WTC11 (cell line): ENCODE measurements at places on chromosomes 3 and 15.

- H3K27ac ChIP-seq: no peak overlapping the region
- no peak overlapping the region for H3K4me3 ChIP-seq
- no peaks in the 10 kb centered on the region for H3K36me3 ChIP-seq
- peaks cover 5% of the 10 kb centered on the region; the same call in 1 of the 2 replicates for H3K4me1 ChIP-seq
- no peak for DNase-seq
Observed at GRCh38 chr3:37701734-37702433, 159.8 kb upstream of the CTDSPL start.

DNA sequence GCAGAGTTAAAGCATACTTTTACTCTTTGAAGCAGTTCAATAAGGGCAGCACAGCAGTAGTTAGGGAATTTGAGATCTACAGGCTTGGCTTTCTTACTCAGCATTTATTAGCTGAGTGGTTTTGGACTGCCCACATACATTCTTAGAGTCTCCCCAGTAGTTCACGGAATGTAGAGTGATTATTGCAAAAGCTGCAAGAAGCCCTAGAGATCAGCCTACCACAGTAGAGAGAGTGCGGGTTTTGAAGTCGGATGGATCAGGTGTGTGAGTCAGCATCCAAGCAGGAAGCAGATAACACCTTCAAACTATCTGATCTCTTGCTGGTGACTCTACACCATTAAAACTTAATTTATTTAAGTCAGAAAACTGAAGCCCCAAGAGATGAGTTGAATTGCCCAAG is 171.9 kb downstream of the SYNPR start:
- H3K4me1 ChIP-seq: peaks cover 26% of the 10 kb centered on the region

DNA sequence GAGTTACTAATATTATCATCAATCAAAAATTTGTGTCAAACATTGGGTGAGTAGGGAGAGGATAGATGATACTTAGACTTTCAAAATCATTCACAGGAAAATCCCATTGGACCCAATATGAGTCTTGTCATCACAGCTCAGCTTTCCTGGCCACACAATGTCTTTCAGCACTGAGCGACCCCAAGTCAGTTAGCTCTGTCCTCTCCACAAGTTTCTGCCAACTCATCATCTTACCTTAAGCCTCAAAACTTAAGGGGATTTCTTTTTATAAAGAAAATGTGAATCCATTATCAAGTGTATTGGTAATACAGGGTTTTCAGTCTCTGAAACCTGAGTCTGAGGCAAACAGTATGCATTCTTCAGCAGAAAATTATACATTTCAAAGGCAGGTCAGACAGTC is 55.8 kb downstream of the SUMF1 start:
- no peak overlapping the region for H3K27ac ChIP-seq
- no peaks in the 10 kb centered on the region for H3K27me3 ChIP-seq
- H3K4me3 ChIP-seq: no peak overlapping the region
- no peak for DNase-seq
- no peaks in the 10 kb centered on the region for H3K4me1 ChIP-seq

DNA sequence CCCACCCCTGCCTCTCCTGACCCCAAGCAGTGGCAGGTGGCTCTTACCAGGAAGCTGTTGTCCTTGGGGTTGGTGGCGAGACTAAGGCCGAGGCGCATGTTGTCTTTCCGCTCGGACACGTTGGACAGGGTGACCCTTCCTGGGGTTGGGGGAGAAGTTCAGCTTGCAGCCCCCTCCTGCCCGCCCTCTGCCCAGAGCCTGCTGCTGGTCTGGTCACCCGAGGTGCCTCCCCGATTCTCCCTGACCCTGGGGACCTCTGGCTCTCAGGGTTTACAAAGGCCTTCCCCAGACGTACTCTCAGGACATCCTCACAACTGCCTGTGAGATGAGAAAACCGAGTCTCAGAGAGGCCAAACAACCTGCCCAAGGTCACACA is 67.3 kb downstream of the ITGA11 start:
- peaks cover 6% of the 10 kb centered on the region for H3K4me1 ChIP-seq
- no peak for DNase-seq
- H3K27me3 ChIP-seq: no peaks in the 10 kb centered on the region
- no peak overlapping the region for H3K27ac ChIP-seq

DNA sequence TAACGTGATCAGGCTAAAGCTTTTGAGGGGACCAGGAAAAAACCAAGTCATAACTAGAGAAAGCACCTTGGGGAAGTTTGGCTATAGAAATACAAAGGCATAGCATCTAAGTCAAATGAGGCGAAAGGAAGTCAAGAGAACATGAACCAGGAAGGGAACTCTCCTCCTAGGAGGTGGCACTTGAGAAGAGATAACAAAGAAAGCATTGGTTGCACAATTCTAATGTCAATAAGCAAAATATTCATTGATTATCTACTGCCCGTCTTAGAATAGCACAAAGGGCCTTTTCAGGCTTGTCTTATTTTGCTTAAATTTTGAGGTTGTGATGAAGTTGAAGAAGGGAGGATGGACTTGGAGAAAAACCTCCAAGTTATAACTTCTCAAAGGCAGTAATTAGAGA is 73.4 kb downstream of the ALCAM start:
- H3K4me3 ChIP-seq: no peak overlapping the region
- no peak for DNase-seq
- H3K36me3 ChIP-seq: peaks cover 8% of the 10 kb centered on the region
- peaks cover 4% of the 10 kb centered on the region for H3K4me1 ChIP-seq
- no peak overlapping the region for H3K27ac ChIP-seq
- no peaks in the 10 kb centered on the region for H3K27me3 ChIP-seq

- H3K36me3 ChIP-seq: no peaks in the 10 kb centered on the region
- H3K27me3 ChIP-seq: no peaks in the 10 kb centered on the region
- no peak for DNase-seq
- H3K4me1 ChIP-seq: no peaks in the 10 kb centered on the region
Observed at GRCh38 chr15:75054172-75054897, 30.9 kb downstream of the PPCDC start.

DNA sequence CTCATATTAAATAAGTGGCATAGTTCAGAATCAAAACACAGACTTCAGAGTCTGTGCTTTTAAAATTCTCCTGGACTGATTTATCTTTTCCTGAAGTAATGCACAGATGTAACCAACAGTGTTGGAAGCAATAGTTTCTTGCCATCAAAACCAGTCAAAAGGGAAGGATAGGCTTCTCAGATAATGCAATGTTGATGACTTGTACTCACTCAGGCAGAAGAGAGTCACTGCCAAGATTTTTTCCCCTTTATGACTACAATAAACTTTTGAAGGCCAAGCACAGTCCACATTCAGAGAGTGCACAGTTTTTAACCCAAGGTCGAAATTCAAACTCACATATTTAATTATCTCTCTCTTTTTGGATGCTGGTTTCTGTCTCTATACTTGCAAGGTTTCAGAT is 305.0 kb upstream of the SGO1 start:
- H3K27ac ChIP-seq: peak overlapping the region; percentile 25; the same call in 1 of the 2 replicates
- no peak for DNase-seq
- no peaks in the 10 kb centered on the region for H3K27me3 ChIP-seq
- peaks cover 13% of the 10 kb centered on the region for H3K4me1 ChIP-seq
- H3K4me3 ChIP-seq: no peak overlapping the region

- peaks cover 14% of the 10 kb centered on the region for H3K4me1 ChIP-seq
- no peaks in the 10 kb centered on the region for H3K36me3 ChIP-seq
- no peak for DNase-seq
Observed at GRCh38 chr15:99433026-99433756, 132.6 kb upstream of the MEF2A start.

DNA sequence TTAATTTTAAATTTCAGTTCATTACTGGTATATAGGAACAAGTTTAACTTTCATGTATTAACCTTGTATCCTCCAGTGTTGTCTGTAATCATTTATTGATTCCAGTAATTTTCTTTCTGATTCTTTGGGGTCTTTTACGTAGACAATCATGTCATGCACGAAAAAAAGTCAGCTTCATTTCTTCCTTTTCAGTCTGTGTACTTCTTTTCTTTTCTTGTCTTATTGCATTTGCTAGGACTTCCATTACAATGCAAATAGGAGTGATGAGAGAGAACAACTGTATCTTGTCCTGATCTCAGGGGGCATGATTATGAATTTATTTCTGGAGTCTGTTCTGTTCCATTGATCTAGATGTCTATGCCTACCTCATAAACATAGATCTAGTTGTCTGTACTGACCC is 56.5 kb downstream of the STT3B start:
- DNase-seq: no peak
- no peak overlapping the region for H3K27ac ChIP-seq
- H3K4me1 ChIP-seq: peaks cover 4% of the 10 kb centered on the region; the same call in 1 of the 2 replicates
- H3K36me3 ChIP-seq: peaks cover 33% of the 10 kb centered on the region
